Stimulated activated CD8-positive, alpha-beta memory T cell treated with anti-CD3 and anti-CD28 coated beads, Interleukin-7, amount 100 ng/mL, for 48 hours (primary cell): ENCODE measurements at places on chromosomes 2 and 18.

- no peak for DNase-seq
These were observed 34.0 kb downstream of the RDH14 start for GRCh38 chr2:18526429-18526828.

- DNase-seq: no peak
These were observed 593 bp upstream of the ACTR2 start for GRCh38 chr2:65227020-65227455.

GRCh38 chr2:237283131-237283928 is 130.6 kb downstream of the COL6A3 start:
- no peak for DNase-seq

GRCh38 chr2:6231166-6231565 is 539.0 kb downstream of the SOX11 start:
- DNase-seq: no peak

GRCh38 chr18:63619661-63620060 is 24.4 kb downstream of the SERPINB4 start:
- DNase-seq: no peak

DNA sequence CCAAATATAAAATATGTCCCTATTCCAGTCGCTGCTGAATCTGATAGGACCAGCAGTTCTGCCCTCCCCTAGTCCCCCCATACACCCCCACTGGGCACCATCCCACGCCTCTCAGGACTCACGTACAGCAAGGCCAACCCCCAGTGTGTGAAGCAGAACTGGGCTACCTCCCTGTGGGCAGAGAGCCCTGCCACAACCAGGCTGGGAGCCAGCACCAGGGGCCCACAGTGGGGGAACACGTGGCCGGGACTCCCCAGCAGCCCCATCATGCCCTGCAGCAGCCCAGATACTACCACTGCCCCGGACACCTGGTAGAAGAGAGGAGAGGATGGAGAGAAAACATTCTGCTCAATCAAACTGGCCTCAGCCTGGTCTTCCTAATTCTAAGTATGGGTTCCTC is 1.3 kb downstream of the SLC23A3 start:
- no peak for DNase-seq

GRCh38 chr18:67608615-67609273 is 92.2 kb upstream of the DSEL start:
- no peak for DNase-seq

DNA sequence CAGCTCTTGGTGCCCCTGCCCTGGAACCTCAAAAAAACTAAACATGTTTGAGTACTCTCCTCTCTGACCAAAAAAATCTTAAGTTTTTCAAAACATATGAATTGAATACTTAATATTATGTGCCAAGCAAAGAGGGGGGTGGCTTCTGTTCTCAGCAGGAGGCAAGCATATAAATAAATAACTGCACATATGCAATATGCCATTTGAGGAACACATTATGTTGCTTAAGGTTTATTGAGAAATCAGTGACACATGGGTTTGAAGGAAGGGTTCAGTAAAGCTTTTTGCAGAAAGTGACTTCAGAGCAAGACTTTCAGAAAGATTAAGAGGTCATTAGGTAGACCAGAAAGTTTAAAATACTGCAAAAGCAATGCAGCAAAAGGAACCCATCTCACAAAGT is 429.2 kb downstream of the TDRD15 start:
- no peak for DNase-seq

- no peak for DNase-seq
These were observed 41.0 kb upstream of the IGFBP5 start for GRCh38 chr2:216736326-216736725.

DNA sequence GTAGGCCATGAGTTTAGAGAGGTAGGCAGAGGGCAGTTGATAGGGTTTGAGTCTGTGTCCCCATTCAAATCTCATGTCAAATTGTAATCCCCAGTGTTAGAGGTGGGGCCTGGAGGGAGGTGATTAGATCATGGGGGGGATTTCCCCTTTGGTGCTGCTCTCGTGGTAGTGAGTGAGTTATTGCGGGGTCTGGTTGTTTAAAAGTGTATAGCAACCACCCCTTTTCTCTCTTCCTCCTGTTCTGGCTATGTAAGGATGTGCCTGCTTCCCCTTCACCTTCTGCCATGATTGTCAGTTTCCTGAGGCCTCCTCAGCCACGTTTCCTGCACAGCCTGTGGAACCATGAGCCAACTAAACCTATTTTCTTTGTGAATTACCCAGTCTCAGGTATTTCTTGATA is 25.5 kb downstream of the MARCHF4 start:
- no peak for DNase-seq

DNA sequence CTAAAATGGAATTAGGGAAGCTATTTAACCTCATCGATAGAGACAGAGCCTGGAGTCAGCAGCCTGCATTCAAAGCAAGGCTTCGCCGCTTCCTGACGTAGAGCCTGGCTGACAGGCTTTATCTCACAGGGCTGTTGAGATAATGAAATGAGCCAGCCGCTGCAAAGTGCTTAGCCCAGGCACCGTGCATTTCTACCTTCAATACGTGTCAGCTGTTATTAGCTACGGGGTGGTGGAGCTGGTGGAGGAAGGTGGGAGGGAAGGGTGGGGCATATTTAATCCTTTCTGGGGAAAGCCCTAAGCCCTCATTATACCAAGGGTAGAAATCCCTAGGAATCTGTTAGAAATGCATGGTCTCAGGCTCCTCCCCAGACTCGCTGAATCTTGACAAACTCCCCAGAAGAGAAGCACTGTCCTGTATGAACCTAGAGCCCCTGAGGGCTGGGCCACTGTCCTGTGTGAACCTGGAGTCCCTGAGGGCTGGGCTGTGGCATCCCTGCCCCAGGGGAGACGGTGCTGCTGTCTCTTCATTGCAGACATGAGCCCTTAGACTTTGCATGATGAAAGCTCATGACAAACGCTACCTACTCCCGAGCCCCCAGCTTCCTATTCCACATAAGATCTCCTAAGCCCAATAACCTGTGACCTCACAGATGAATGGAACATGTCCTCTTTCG is 72.4 kb downstream of the ALPK2 start:
- no peak for DNase-seq

- no peak for DNase-seq
These were observed 55.2 kb upstream of the REV1 start for GRCh38 chr2:99545066-99545465.

DNA sequence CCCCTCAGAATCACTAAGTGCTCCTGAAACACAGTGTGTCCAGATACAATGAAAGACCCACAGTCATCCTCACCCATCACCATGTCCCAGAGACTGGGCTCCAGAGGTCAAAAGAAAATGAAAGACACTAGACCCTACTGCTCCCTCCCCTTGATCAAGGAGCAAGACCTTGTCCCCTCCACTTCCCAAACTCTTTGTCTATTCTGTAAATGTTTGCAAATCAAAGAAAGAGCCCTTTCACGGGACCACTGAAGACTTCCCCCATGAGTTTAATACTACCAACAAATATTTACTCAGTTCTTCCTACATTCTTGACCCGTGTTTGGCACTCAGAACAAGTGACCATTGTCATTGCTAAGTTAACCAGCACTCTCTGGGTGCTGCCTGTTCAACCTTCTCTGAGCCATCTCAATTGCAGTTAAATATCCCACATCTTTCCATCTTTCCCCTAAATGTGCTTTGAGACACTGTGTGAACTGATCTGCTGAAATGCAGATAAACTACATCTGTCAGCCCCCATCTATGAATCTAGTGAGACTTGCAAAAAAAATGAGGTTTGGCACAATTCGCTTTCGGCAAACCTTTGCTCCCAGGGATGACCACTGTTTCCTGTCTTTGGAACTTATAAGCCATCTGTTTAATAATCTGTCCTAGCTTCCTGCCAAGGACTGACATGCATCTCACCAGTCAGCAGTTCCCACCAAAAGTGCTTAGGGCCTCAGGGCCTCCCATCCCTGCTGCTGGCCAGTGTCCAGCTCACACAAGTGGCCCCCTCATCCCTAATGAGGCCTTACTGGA is 170.3 kb downstream of the GFPT1 start:
- DNase-seq: no peak

DNA sequence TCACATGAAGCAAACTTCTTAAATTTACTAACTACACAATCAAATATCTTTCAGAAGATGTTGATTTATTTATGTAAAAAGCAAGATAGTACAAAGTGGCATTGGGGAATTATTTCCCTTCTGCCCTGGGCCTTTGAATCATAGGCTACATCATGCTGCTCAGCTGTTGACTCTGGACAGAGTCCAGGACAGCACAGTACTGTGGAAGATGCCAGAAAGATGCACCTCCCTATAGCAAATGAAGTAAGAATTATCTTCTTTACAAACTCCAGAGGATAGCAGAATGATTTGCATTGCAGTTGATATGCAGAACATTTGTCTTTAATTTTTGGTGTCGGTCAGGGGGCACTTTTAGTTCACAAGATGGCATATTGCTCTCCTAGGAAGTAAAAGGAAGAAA is 1354.5 kb upstream of the ZEB2 start:
- DNase-seq: no peak

DNA sequence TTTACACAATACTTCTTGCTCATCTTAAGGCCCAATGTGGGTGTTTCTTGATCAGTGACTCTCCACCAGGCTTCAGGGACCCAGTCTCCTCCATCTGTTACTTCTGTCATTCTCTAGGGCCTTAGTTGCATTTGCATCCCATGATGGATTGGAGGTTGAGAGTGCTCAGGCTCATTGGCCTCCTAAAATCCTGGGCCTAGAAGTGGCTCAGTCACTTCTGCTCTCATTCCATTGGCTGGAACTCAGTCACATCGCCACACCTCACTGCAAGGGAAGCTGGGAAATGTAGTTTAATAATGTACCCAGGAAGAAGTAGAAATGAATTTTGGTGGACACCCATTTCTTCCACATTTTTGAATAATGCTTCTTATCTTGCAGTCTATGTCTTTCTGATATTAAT is 223.5 kb downstream of the HRH4 start:
- no peak for DNase-seq

DNA sequence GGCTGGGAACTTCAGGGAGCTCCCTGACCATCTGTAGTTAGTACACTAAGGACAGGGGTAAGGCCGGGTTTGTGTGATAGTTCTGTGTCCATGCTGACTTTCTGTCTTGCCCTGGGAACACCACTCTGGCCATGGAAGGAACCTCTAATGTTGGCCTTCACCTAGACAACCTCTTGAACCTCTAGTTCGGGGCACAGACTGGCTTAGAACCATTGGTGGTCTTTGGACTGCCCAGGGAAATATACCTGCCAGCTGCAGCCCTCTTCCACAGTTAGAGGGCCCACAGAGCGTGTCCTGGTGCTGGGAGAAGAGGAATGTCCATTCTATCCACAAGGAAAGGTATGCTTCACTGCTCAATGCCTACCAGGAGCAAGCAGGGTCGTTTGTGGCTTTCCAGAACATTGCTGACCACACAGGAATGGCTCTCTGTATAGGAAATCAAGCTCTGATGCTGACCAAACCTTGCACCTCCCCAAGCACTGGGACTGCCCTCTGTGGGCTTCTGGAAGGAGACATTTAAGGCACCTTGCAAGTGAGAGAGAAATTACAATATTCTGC is 318.8 kb upstream of the EPAS1 start:
- DNase-seq: no peak

GRCh38 chr18:75248426-75249174 is 38.0 kb downstream of the TSHZ1 start:
- DNase-seq: no peak

- peak; percentile 93 for DNase-seq
These were observed at the start of gene ODC1 for GRCh38 chr2:10447895-10448575. Gene ODC1, minus strand, starts transcription at chr2:10448327. Its CDS starts 3,295 bp downstream, at chr2:10445032.

GRCh38 chr2:158936978-158937377 is 31.5 kb upstream of the TANC1 start:
- no peak for DNase-seq

DNA sequence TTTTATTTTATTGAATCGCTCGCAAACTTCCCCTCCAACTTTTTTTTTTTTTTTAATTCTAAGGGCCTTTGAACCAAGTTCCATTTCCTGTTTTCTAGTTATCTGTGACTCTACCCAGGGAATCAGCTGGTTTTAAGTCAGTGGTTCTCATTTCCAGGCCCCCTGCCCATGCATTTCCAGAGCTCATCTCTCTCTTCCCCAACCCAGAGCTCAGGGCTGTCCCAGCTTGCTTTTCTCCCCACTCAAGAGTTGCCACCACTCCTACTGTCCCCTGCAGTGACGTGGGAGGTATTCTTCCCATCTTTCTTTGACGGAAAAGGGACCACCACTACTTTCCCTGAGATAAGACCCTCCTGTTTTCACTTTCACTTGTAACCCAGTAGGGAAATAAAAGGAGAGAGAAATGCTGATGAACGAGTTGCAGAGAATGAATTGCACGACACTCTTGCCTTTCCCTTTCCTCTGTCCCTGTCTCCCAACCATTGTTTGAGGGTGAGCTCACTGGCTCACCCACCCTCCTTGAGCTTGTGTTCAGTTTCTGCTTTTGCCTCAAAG is 42.1 kb downstream of the TET3 start:
- DNase-seq: no peak

DNA sequence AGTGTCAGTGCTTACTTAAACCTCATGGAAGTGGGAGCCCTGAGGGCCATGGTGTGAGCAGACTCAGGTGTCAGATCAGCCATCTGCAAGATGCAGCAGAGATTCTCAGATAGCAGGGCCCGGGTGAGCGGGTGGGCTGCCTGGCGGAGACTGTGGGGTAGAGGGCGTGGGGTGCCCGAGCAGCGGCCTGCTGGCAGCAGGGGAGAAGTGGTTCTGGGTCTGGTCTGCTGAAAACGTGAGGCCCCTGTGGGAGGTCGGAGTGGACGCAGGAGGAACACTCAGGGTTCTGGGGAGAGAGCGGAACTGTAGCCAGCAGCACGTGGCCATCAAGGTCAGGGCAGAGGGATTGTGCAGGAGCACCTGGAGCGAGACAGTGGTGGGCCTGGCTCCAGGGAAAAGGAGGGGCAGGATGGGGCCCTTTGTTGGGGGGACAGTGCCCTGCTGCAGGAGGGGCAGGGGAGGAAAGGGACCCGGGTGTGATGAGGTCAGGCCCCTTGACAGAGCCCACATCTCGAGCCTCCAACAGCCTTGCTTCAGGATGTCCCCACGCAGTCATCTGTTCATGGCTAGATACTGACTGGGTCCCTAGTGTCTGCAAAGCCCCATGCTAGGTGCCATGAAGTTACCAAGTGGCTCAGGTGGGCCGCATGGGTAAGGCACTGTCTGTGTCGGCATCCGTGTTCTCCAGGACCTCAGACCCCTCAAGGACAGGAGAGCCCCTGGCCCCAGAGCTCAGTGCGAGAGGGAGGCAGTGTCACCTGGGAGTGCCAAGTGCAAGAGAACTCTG is 2.7 kb upstream of the ESPNL start:
- no peak for DNase-seq
